H54 (cell line): ENCODE measurements at places on chromosomes 4 and X.
A peak's percentile ranks its signal among the peaks of the same experiment; 100 is the strongest.

GRCh38 chr4:123708902-123709301 is 312.3 kb downstream of the SPRY1 start:
- DNase-seq, result no peak

GRCh38 chrX:119605464-119606279 is 552 bp downstream of the NKRF start:
- no peak for DNase-seq

DNA sequence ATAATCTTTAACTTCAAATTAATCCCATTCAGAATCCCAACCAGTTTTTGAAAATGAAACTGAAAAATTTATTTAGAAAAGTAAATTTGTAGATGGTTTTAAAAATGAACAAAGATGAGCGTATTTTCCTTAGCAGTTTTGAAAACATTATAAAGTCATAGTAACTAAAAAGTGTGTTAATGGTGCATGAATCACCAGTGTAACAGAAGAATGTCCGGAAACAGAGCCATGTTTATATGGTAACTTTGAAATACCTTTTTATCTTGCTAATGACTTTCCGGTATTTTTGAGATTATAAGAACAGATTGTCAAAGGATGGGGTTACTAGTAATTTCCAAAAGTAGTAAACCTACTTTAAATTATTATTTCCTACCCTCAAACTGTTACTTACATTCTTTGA is 145.9 kb downstream of the IRS4 start:
- no peak for DNase-seq

GRCh38 chr4:155696726-155697125 is 30.1 kb downstream of the GUCY1A1 start:
- no peak for DNase-seq

DNA sequence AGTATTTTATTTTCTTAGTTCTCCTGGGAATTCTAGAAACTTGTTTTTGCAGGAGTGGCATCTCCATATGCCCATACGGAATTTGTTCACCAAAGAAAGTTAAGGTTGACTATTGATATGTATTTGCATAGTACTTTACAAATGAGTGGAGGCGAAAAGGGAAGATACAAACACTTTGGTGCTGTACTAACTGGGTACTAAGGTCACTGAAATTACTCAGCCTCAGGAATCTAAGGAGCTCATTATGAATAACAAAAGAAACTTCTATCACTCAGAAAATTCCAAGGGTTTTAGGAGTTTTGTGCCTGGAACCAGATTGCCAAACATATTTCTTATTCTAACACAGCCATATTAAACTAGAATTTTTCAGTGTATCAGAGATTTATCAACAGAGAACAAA is 27.4 kb upstream of the TMPRSS11B start:
- no peak for DNase-seq

GRCh38 chr4:13240066-13240465 is 244.1 kb downstream of the RAB28 start:
- DNase-seq, result peak; percentile 24

DNA sequence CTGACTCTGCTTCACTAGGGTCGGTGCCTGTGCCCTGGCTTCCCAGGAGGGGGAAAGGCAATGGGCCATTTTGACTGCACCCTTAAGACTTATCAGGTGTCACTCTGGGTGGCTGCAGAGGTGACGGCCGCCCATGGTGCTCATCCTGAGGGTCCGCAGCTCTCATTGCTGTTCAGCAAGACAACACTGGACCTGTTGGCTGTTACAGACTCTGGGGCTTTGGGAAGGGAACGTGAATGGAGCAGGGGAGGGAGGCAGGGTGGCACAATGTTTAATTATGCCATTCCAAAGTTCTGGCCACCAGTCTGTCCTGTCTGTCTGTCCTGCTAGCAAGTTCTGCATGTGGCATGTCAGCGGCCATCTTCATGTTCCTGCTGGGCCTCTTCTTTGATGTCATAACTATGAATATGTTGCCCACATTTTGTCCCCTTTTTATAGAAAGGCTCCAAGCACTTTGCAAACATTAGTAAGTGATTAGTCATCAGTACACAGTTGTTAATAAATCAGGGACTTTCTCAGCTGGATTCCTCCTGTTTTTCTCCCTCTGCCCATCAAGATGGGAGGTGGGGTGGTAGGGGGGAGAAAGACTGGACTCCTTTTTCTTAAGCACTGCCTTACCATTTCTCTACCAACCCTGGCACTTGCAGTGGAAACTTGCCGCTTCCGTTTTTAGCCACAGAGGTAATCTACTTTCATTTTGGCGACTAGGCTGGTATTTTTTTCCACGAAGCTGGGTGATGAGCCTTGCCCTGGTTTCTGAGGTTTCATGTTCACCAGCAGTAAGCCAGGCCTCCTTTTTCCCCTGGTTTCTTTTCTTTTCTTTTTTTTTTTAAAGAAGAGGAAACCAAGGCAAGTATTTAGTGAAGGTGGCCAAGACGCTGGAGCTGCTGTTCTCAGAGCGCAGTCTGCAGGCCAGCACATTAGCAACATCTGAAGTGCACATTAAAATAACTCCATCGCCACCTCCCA is 88.6 kb upstream of the TRIM2 start:
- DNase-seq, result peak; percentile 16

GRCh38 chrX:18789916-18790315 is 82.5 kb downstream of the PPEF1 start:
- no peak for DNase-seq

DNA sequence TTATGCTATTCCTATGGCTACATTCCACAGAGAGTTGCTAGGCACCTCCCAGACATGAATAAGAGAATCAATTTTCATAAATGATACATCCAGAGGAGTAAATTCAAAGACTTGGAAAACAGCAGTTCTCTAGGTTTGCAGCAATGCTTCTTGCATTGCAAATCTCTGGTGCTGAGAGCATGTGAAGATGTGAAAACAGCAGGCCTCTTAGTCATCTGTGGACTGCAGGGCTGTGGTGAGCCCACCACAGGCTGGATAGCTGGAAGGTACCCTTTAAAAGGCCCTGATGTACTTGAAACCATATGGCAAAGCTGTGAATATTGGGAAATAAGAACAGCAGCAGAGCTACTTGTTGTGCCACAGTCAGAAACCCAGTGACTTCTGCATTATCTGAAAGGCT is 2135.9 kb downstream of the ARAP2 start:
- no peak for DNase-seq

GRCh38 chrX:11929476-11929875 is 171.4 kb downstream of the MSL3 start:
- DNase-seq, result no peak

GRCh38 chr4:83618991-83619645 is 83.2 kb downstream of the GPAT3 start:
- DNase-seq, result no peak
